GM12891 (cell line): ENCODE measurements at places on chromosomes 3 and 15.

- DNase-seq, result no peak
Measured at GRCh38 chr3:87390821-87391220, 114.4 kb upstream of the POU1F1 start.

DNA sequence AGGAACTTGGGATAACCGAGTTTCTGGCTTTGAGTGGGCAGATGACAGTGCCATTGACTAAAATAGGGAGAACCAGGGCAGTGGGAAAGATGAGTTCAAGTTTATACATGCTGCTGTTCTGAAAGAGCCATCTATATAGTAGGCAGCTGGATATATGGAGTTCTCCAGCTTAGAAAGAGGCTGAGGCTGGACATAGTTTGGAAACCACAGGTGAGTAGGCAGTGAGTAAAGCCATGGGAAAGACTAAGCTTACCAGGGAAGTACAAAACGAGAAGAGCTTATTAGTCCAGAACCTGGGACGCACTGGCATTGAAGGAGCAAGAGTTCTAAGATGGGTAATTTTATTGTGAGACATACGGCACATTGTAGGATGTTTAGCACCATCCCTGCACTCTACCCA, 54.2 kb downstream of the MSL2 start:
- DNase-seq, result no peak

DNA sequence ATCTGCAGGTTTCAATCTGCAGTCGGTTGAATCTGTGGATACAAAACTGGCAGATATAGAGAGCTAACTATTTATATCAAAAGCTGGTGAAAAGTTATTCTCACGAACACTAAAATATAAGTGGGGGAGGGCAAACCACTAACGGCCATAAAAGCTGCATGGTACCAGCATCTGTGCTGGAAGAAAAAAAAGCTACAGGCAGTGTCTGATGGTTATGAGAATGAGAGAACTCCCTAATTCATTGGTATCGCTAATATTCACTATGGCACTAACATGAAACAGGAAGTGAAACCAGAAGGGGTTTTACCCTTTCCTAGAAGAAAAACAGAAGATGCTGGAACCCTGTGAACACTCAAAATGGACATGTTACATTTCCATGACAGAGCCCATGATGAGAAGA, 15.9 kb downstream of the CEP70 start:
- DNase-seq, result no peak

DNA sequence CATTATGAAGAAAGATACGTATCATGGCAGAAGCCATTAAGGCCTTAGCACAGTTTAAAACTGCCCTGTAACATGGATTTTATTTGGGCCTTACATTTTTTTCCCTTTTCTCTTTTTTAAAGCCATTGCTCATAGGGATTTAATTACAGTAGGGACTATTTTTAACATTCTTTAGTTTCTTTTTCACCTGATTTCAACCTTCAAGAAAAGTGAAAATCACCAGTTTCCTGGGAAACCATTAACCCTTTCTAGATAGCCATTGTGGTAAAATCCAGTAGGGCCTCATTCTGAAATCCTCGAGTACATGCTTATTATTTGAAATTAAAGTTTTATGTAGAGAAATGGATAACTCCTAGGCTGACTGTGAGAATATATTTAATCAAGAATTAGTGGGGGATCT, 3.1 kb downstream of the SPRED1 start:
- DNase-seq, result no peak

DNA sequence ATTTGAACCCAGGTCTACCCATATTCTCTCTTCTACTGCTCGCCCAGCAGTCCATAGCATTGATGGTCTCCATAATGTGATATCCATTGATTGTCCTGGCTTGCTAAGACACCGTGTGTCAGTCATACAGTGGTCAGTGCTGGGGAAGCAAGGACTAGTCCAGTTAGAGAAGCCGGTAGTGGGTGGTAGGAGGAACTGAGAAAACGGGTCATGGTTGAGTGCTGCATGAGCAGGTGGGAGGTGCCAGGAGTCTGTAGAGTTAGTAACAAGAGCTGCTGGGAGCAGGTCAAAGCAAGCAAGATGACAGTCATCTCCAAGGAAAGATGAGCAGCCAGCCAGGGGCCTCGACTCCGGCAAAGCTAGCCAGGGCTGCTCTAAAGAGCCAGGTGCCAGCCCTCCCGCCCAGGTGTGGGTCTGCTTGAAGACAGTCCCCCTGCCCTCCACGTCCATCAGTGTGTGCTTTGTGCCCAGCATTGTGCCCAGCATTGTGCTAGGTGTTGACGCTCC, 29.5 kb upstream of the USP3 start:
- no peak for DNase-seq

- no peak for DNase-seq
Measured at GRCh38 chr15:88908123-88908522, 5.1 kb downstream of the MFGE8 start.

- DNase-seq, result no peak
Measured at GRCh38 chr3:81622395-81622794, 139.1 kb downstream of the GBE1 start.

GRCh38 chr3:114464548-114464947, 170.7 kb downstream of the TIGIT start:
- peak; percentile 5 for DNase-seq

GRCh38 chr3:67610458-67610857, 44.0 kb downstream of the SUCLG2 start:
- no peak for DNase-seq

DNA sequence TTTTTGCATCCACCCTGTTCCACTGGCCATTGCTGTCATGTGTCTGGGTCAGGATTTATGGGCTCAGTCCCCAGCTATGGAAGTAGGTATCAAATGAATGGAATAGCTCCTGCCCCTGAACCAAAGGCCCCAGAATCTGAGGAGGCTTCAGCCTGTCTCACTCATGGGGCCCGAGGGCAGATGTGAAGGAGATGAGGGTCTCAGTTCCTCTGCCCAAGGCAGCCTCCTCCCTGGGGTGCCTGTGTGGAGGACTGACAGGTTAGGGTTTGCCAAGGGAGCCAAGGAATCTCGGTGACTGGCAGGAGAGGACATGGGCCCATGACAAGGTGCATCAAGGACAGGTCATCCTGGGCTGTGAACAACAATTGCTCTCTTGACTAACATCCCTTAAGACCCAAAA, 70.4 kb downstream of the CPN2 start:
- DNase-seq, result no peak

DNA sequence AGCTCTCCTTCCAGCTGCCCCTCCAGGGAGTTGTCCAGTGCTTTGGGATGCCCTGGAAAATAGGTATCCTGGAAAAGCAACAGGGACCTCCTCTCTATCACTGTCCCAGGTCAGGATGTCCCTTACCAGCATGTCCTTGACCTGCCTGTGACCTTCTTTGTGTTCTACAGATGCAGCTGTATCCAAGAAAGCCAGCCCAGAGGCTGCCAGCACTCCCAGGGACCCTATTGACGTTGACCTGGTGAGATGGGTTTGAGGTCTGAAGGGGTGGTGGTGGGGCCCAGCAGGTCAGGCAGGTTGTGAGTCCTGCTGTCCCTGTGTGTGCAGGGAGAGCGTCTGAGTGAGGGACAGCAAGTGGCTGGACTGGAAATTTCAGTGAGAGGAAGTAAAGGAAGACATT, 30.2 kb downstream of the PML start:
- DNase-seq, result no peak

DNA sequence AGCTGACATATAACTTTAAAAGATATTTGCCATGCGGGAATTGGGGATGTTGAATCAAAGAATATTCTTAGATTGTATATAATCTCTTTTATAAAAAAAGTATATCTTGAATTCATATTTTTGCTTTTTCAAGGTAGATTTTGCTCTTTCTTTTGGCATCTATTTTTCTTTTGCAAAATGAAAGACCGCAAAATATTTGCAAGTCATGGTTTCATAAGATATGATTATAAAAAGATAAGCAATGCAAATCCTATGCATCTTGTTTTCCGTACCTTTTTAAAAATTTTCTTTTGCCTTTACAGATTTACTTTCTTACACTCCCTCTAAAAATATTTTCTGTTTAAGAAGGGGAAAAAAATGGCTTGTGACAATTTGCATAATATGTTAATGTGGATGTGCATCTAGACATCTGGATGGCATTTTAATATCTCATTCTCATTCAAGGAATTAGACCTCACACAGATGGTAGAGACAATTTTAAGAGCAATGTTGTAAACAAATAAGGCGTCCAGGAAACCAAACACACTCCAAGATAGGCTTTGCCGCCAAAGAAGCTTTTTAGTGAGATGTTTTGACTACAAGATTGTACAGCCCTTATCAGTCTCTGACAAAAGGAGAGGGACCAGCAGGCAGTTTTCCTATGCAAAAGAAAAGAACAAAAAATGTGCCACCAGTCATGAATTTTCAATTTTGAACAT, 371.1 kb downstream of the CHL1 start:
- DNase-seq, result no peak

GRCh38 chr3:134625462-134625861, 25.4 kb downstream of the KY start:
- DNase-seq, result no peak

- DNase-seq, result peak; percentile 79
Measured at GRCh38 chr3:52385157-52385556, 59.7 kb downstream of the SEMA3G start.

- no peak for DNase-seq
Measured at GRCh38 chr3:112930771-112931170, 44.1 kb downstream of the CD200R1 start.
